ENCODE measurements at places on chromosomes 4 and X. TPM values are rescaled to one million over a fixed set of nuclear protein-coding genes. Genes with fewer than 3 reads are reported as not detected.

FAM47E gene
- total RNA-seq: 1.5 TPM

TSR2 gene
- total RNA-seq: 18.1 TPM

DRD5 gene
- not detected for total RNA-seq

ZCCHC13 gene
- not detected for total RNA-seq

NOX1 gene
- 26.4 TPM for total RNA-seq

DNA sequence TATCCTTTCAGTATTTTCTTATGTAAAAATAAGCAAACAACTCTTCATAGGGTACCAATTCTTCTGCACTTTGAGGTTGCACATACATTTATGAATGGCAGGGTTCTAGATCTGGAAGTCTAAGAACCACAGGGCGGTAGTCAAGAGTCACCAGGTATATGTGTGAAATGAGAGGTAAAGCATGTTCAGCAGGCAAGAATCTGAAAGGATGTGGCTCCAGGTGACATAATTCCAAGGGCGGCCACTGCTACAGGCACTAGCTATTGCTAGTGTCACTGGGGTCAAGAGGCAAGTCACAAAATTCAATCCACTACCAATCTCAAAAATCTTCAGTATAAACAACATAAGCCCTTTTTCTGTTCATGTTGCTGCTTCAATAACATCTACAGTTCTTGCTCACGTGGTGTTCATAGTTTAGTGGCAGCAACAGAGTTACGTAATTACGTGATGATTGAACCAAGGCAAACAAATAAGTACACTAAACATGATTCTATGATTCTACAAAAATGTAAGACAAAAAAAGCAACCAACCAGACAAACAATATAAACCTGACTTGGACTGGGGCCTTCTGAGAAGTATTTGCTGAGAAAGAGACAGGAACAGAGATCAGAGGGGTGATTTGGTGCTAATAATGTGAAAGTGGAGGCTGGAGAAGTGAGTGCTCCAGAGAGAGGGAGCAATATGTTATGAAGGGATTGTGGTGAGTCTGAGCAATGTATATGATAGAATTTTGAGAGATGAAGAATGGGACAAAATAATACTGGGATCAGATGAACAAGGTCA lies 101.7 kb downstream of the NAA11 start:
- no peak for DNase-seq
- no peak overlapping the region for H3K4me3 ChIP-seq
- H3K27ac ChIP-seq: no peak overlapping the region
- H3K36me3 ChIP-seq: no peaks in the 10 kb centered on the region
- H3K4me1 ChIP-seq: no peaks in the 10 kb centered on the region

- H3K4me1 ChIP-seq: no peaks in the 10 kb centered on the region
- H3K27ac ChIP-seq: peak overlapping the region; percentile 76
- H3K4me3 ChIP-seq: no peak overlapping the region
- no peaks in the 10 kb centered on the region for H3K27me3 ChIP-seq
- no peaks in the 10 kb centered on the region for H3K36me3 ChIP-seq
Measured at GRCh38 chr4:149997881-149998421, 80.3 kb upstream of the DCLK2 start.

DNA sequence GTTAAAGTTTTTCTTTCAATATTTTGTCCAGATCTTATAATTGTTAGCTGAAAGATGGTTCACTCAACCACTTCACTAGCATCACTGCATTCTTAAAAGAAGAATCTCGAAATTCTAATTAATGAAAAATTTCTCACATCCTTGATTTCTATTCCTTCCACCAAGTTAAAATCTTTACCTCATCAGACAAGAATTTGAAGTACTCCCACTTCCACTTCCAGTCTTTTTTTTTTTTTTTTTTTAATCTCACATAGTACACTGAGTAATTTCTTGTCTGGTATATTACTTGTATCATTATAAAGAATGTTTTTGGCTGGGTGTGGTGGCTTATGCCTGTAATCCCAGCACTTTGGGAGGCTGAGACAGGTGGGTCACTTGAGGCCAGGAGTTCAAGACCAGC lies 73.2 kb downstream of the FBXW7 start:
- H3K36me3 ChIP-seq: no peaks in the 10 kb centered on the region
- H3K27ac ChIP-seq: no peak overlapping the region
- DNase-seq: no peak
- peaks cover 10% of the 10 kb centered on the region for H3K4me1 ChIP-seq

DNA sequence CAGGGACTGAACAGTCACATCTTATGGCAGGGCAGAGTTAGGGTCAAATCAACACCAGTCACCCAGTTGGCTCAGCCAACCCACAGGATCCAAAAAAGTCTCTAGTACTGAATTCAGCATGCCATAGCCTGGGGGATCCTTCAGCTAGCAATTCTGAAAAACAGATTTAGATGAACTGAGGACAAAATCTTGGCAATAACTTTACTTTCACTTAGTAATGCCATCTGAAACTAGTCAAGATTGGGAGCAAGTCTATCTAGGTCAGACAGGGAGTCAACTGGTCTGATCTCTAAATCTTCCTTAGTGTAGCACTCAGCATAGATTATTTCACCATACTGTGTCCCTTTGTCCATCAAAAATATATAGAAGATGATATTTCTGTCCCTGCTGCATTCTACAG lies 76.0 kb downstream of the HHIP start:
- H3K4me1 ChIP-seq: no peaks in the 10 kb centered on the region
- no peak for DNase-seq
- no peaks in the 10 kb centered on the region for H3K36me3 ChIP-seq

GRCh38 chrX:94751611-94752010 lies 1077.6 kb downstream of the FAM133A start:
- H3K4me3 ChIP-seq: no peak overlapping the region
- no peaks in the 10 kb centered on the region for H3K4me1 ChIP-seq
- H3K36me3 ChIP-seq: no peaks in the 10 kb centered on the region
- DNase-seq: no peak

DNA sequence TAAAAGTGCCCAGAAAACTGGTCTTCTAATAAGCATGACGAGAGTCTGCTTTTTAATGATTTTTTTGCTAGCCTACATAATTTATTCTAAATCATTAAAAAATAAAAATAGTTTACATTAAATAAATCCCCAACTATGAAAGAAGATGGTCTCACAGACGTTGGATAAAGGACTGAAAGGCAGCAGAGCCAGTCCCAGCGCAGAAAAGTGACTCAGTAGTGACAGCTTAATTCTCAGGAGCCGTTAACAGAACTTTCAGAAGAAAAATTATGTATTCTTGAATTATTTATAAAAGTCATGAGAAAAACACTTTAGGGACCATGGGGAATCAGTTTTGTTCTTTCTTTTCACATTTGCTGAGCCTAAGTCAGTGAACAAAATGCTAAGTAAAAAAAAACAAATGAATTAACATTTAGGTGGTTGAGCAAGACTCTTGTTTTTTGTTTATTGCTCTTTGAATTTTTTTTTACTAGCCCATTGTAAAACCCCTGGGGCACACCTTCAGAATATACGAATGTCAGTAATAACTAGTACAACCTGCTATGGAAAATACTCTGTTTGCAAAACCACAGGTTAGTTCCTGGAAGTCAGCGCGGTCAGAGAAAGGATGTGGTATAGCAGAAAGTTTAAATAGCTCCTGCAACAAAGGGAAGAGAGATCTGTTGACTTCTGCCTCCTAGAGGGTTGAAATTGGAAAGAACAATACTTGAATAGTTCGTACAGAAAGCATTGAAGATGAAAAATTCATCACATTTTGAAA lies 50.4 kb upstream of the CCDC160 start:
- no peaks in the 10 kb centered on the region for H3K4me1 ChIP-seq
- DNase-seq: peak; percentile 20
- H3K27me3 ChIP-seq: no peaks in the 10 kb centered on the region
- H3K27ac ChIP-seq: no peak overlapping the region
- H3K36me3 ChIP-seq: no peaks in the 10 kb centered on the region

- H3K4me3 ChIP-seq: no peak overlapping the region
- no peak for DNase-seq
- no peaks in the 10 kb centered on the region for H3K36me3 ChIP-seq
- H3K27me3 ChIP-seq: no peaks in the 10 kb centered on the region
Measured at GRCh38 chrX:103562801-103563200, 22.5 kb upstream of the TCEAL4 start.
